ENCODE measurements at places on chromosomes 2 and 18.

GRCh38 chr2:191970867-191971266 is 124.0 kb upstream of the CAVIN2 start:
- DNase-seq: no peak

GRCh38 chr2:226308323-226308680 is 491.3 kb downstream of the IRS1 start:
- DNase-seq: no peak

DNA sequence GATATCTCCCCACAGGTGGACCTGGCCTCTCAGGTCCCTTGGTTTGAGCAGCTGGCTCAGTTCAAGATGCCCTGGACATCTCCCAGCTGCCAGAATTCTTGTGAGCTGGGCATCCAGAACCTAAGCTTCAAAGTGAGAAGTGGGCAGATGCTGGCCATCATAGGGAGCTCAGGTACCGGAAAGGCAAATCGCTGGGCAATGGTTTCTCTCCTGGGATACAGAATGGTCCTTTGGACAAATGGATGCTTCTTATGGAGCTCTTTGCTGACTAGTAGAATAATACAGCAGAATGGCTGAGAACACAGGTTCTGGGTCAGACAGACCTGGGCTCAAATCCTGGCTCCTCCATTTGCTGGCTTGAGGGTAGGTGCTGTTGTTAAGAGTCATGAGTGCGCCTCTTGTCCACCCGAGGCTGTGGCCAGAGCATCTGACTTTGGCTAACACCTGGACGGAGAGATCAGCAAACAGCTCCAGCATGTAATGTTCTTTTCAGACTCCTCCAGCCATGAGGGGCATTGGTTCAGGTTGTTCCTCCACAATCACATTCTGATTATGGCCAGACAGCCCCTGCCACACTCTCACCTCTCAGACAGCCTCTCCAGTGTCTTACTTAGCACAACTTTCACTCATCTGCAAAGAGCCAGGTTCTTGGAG is 7.5 kb downstream of the ABCG8 start:
- no peak for DNase-seq

DNA sequence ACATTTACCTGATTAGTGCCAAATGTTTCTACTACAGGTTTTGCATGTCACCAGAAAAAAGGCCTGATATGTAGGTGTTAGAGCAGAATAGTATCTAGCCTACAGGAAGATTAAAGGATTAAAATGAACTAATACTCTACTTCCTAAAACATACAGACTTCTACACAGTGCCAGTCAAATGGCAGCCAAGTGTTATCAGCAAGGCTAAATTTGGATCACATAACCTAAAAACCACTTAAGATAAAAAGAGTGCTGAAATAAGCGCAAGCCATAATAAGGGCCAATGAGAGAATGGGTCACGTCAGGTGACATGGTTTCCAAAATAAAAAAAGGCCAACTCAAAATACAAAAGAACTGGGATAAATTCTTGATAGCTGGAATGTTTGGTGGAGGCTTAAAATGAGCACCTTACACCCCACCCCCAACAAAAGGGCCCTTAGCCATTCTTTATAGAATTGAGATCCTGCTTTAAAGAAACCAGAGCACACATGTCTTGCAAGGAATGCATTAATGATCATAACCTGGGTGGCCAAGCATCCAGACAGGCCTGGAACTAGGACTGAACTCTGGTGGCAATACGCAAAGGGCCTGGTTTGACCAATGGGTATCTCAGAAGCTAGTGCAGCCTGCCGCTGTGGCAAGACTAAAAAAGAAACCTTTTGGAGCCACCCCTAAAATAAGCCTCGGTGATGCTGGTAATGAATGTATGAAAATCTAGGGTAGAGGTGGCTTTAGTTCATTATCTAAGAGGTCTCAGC is 32.4 kb downstream of the IRS1 start:
- no peak for DNase-seq

GRCh38 chr2:110997331-110998045 is 123.2 kb upstream of the BCL2L11 start:
- DNase-seq: no peak

DNA sequence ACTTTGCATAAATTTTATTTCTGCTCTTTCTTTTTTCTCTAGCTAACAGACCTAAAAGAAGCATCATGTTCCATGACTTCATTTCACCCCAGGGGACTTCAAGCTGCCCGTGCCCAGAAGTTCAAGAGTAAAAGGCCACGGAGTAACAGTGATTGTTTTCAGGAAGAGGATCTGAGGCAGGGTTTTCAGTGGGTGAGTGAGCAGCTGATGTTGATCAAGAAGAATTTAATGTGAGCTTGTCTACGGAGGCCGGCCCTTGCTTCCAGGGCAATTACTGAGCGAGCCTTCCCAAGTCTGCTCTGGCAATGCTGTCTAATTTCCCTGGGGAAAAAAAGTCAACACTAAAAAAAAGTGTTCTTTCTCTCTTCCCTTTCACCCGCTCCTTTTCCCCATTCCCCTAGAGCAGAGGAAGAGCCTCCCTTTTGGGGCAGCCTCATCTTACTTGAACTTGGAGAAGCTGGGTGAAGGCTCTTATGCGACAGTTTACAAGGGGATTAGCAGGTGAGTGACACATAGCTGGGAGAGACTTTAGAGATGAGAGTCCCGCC is 1.2 kb downstream of the CDK15 start:
- DNase-seq: no peak

DNA sequence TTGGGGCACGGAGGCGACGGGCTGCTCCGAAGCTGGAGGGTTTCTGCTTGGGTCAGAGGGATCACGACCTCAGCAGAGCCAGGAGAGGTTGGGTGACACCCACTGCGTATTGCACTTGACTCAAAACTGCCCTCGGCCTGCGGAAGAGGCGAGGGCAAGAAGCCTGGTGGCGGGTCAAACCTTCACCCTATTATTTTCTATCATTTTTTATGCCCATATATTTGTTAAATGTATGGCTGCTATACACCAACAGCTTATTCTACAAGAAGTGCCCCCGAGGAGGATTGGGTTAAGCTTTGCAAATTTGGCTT is 12.6 kb upstream of the SATB2 start:
- no peak for DNase-seq

- DNase-seq: no peak
Measured at GRCh38 chr2:154455866-154456265, 242.6 kb upstream of the KCNJ3 start.
